ENCODE measurements at places on chromosomes 6 and 20.
A peak's percentile ranks its signal among the peaks of the same experiment; 100 is the strongest.

DNA sequence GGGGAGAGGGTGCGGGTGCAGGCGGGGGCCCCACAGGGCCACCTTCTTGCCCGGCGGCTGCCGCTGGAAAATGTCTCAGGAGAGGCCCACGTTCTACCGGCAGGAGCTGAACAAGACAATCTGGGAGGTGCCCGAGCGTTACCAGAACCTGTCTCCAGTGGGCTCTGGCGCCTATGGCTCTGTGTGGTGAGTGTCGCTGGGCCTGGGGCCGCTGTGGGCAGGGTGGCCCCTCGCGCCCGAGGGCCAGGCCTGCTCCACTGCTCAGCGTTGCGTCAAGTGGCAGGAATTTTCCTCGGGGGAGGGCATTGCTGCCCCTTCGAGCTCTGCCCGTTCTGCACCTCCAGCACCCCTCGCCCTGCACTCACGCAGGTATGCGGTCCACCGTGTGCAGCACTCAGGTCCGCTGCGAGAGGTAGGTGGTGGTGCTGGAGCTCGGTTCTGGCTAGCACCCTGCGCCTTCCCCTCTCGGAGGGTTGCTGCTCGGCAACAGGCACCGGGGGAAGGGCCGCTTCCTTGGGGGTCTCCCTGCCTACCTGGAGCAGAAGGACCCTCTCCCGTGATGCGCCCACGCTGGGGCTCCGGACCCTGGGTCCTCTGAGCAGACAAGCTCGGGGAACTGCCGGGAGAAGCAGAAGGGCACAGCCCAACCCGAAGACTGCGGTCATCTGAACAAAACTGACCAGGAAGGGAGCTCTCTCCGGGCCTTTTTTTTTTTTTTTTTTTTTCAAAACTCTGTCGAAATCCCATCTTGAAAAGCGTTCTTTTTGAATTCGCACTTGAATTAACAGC is 674 bp downstream of the MAPK14 start:
- DNase-seq, result peak; percentile 15

DNA sequence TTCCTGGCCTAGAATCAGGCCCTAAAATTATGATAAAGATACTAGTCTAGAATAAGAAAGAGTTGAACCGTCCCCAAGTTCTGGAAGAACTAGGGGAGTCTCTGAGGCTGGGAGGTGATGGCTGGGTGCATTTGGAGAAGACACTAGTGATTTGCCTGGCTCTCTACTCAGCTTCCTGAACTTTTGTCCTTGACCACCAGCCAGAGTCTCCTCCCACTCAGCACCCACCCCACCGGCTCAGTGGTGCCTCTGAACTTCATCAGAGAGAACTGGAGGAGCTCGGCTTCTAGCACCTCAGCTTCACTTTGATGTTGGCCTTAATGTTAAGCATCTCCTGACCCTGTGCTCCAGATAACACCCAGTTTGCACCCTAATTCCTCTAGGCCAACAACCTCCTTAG is 73.0 kb downstream of the PERP start:
- no peak for DNase-seq

- DNase-seq, result no peak
Observed at GRCh38 chr6:97055743-97056142, 131.2 kb downstream of the KLHL32 start.

DNA sequence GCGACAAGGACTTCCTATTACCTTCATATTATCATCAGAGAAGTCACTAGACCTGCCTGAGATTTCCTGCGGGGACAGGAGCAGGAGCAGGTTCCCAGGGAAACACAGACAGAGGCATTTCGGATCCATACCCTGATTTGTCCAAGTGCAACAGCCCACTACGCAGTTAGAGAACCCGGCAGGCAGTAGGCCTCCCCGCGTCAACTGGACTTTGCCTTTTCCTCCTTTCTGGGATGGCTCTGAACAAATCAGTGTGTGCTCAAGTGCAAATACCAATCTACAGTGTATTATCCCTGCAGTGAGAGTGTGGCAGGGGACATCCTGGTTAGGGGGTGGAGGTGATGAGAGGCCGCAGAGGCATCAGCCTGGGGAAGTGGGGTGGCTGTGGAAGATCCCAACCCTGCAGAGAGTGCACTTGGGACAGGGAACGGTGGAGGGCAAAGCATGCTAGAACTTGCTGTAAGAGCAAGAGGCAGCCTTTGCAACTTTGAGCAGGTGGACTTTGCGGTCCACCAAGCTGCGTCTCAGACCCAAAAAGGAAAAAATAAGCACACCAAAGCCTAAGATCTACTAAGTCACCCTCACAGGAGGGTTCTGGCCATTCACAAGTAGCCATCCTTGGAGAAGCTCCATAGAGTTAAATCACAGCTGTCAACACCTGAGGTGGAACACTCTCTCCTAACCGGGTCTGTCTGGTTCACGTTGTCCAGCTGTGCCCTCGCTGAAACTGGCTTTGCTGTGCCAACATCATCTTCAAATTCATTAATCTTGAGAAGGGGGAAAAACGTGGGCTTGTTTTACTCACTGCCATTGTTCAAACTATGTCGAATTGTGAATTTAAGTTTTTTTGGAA is 159.1 kb downstream of the ZDHHC14 start:
- DNase-seq, result no peak

DNA sequence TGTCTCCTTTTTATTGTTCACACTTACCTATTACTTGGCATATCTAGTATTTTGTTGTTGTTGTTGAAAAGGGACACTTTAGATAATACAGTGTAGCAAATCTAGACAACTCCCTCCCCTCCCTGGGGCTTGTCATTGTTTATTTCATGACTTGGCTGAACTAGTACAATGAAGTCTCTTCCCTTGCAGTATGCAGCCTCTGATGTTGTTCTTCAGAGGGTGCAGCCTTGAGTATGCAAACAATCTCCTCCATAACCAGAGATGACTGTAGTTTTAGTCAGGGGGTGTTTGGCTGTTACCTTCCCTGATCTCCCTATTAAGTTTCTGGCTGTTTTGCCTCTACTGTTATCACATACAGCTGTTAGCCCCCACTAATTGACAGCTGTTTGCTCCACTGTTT is 315.4 kb upstream of the RUNX2 start:
- no peak for DNase-seq

GRCh38 chr6:89708316-89708715 is 69.8 kb upstream of the LYRM2 start:
- no peak for DNase-seq

DNA sequence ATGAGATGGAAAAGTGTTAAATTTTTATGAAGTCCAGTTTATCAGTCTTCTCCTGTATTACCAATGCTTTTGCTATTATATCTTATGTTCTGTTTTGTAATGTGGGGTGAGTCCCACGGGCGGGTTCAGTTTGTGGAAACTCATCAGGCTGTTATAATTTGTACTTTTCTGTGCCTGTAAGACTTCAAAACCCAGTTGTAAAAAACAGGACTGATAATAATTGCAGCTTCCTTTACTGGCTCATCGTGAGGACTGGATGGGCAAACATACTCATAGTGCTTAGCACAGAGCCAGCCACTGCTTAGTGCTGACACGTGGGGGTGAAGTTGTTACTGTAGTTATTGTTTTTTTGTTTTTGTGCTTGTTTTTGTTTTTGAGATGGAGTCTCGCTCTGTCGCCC is 45.6 kb downstream of the TGM2 start:
- DNase-seq, result no peak

- DNase-seq, result no peak
Observed at GRCh38 chr20:57301026-57301425, 28.6 kb upstream of the SPO11 start.

DNA sequence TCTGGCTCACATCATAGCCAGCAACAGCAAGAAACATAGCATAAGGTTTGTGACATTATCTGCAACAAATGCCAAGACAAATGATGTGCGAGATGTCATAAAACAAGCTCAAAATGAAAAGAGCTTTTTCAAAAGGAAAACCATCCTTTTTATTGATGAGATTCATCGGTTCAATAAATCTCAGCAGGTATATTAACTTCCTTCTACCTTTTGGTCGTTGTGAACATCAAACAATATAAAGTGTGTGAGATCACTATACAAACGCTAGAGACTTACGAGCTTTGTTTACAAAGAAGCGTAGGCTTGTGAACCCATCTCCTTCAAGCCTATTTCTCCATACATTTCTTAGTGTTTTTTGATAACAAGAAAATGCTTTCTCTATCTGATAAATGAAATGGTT is 3.5 kb downstream of the WRNIP1 start:
- DNase-seq, result no peak

DNA sequence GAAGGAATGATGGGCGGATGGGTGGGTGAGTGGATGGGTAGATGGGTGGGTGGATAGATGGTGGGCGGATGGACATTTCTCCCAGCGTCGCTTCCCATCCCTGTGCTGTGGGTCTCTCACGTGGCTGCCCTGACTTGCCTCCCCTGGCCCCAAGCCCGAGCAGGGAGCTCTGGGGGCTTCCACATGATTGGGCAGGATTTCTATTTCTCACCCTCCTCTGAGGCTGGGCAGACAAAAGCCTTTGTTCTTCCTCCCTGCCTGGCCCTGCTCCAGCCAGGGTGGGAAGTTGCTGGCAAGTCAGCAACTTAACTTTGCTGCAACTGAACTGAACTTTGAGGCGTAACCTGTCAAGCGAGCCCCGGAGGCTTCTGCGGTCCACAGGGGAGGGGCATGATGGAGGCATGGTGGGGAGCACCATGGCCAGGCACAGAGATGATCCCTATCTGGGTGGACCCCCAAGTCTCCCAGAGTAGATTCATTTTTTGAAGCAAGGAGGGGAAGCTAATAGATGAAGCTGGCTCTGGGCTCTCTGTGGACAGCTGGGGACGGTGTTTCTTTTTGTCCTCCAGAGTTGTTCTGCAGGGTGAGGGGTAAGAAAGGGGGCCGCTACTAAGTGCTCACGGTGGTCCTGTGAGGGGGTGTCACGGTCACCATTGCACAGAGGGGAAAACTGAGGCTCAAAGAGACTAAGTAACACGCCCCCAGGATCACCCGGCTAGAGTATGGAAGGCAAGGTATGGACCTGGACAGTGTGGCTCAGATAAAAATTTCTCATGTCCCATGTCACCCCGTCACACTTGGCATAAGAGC is 140.1 kb downstream of the CEBPB start:
- DNase-seq, result no peak

DNA sequence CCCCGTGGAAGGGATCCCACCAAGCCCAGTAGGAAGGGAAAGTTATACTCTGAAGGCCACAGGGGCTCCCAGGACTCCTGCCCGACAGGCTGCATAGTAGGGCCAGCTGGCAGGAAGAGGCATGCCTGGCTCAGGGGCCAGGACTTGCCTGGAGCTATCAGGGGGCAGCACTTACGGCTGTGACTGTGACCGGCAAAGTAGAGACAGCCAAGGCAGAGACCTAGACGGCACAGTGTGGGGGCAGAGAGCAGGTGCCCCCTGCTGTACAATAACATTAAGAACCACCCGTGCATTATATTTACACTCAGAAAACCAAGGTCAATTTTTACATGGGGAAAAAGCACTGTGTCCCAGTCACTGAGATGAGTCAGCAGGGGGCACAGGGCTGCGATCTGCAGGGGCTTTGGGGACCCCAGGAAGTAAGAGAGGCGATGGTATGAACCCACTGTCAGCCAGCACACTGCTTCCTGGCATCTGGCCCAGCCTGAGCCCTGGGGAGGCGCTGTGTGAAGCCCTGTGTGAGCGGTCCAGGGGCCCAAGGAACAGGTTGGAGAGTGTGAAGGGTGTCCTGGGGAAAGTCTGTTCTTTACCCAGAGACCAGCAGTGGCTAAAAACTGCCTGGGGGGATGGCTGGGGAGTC is 9.9 kb downstream of the CCDC167 start:
- DNase-seq, result no peak

DNA sequence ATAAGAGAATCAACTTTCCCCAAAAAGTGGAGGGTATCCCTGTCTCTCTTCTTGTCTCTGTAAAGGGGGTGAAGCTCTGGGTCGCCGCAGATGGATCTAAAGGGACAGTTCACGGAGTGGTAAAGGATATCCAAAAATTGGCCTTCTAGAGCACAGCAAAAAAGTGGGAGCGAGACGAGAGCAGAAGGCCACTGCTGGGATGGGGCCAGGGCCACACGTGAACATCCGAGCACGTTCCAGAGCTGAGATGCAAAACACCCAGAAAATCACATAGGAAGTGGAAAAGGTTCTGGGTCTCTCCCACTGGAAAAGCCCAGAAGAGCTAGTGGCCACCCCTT is 837 bp downstream of the TRAM2 start:
- no peak for DNase-seq

GRCh38 chr6:67971812-67972211 is 663.3 kb upstream of the ADGRB3 start:
- DNase-seq, result peak; percentile 28

DNA sequence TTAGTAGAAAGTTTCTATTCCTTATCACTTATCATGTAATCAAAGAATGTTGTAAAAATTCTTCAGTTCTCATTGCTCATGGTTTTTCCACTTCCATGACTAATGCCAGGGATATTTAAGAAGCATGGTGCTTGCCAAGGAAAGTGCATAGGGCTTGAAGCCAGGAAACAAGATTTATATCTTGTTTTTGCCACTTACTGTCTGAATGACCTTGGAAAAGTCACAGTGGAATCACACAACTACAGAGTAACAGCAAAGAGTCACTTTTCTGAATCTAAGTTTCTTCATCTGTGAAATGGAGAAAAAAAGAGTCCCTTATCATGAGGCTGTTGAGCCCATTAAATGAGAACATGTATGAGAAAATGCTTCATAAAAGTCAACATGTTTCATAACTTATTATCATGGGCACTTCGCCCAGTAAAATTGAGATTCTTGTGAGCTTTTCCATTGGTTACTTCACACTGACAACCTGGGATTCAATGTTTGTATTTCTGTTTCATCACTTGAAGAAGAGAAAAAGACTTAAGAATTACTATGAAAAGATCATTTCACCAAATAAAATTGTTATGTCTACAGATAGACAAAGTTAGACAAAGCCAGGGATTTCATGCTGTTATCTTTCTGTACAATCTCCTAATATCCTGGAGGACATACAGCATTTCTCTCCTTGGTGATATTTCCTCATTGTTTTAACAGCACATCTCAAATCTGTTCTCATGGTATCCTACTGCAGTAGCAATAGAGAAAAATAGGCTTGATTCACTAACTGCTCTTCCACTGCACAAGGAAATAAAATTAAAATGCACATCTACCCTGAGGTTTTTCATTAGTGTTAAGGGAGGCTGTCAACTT is 7.6 kb upstream of the BMP5 start:
- no peak for DNase-seq
